ENCODE measurements at places on chromosomes 3 and 15.

- no peak for DNase-seq
Observed at GRCh38 chr3:165817160-165817709, 20.0 kb downstream of the BCHE start.

GRCh38 chr3:169939320-169939719, 27.3 kb upstream of the SEC62 start:
- no peak for DNase-seq

DNA sequence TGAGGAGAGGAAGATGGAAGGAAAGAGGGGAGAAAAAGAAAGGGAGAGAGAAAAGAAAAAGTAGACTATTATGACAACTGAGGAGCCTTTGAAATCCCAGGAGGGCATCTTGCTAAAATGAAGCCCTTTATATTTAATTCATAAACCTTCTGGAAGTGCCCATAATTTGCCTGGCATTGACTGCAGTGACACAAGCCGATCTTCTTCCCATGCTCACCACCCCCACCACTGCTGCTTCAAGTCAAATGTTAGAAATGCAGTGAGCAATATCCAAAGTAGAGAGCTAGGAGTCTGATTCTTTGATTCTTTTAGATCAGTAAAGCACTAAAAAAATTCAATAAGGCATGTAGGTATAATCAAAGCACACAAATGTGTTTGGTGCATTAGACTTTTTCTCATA, 138.7 kb upstream of the SNTN start:
- DNase-seq = no peak

GRCh38 chr15:90090226-90090848, 11.9 kb downstream of the IDH2 start:
- DNase-seq = no peak

DNA sequence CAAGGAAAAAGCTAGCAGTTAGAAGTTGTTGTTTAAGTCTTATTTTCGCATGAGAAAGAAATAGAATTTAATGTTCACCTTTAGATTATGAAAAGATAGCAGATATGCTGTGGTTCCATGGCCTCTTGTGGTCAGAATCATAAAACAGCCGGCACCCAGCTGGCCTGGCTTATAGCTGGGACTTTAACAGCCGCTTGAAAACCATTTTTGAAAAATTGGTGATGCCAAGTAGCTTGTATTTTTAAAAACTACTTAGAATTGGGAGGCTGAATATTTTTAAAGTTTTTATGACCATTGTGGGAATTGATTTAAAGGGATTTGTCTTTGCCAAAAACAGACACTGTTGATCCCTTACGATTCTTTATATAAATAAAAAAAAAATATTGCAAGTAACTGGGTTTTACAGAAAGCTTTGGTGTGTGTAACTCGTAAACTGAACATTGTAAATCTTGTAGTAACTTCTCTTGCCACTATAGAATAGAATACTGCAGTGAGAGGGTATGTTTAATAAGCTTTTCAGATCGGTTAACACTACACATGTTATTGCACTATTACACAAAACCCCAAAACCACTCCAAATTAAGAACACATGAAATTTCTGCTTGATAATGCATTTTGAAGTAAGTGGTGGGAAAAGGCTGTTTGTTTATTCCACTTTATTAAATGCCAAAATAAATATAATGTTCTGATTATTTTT, 6.6 kb downstream of the ARRDC4 start:
- no peak for DNase-seq

- DNase-seq = no peak
Observed at GRCh38 chr15:66936109-66936860, 129.1 kb upstream of the SMAD3 start.

GRCh38 chr3:10421996-10422395, 83.4 kb downstream of the ATP2B2 start:
- DNase-seq = no peak

- no peak for DNase-seq
Observed at GRCh38 chr3:114985776-114986175, 161.3 kb downstream of the ZBTB20 start.

GRCh38 chr3:192816351-192816750, 89.0 kb upstream of the FGF12 start:
- no peak for DNase-seq

DNA sequence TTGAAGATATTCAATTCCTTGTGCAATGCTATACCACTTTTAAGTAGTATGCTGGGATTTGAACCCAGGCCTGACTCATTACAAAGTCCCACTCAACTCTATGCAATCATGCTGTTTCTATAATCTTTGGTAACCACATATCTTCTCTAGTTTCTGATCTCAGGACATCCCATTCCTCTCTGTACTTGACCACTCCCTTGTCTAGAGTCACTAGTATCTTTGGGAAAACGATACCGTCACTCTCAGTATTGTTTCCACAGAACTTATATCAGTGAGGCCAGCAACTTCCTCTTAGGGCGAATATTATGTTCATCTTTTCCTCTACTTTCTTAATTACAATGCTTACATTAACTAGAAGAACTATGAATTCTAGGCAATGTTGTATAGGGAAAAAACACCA, 137.3 kb upstream of the TSPAN3 start:
- no peak for DNase-seq

- no peak for DNase-seq
Observed at GRCh38 chr3:184315543-184315867, 1.1 kb downstream of the EIF4G1 start.
